Pons (tissue), 1 donor: ENCODE measurements at places on chromosomes 4 and X.

- DNase-seq = no peak
These were observed 572.8 kb upstream of the FAM241A start for GRCh38 chr4:111572470-111572869.

DNA sequence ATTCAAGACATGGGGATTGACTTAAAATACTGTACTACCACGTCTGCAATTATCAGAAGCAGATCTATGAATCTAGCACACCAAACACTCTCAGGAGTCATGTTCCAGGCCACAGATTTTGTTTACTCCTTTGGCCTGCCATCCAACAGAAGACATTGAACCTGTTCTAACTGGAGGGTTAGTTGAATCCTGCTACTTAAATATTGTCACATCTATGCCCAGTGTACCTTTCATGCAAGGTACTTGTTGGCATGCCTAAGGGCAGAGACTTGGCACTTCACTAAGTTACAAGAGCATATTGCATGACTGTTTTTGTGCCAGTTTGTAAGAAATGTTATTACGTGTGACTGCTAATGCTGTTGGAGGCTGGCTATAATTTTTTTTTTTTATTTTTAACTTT lies 126.9 kb upstream of the BCOR start:
- no peak for DNase-seq

GRCh38 chr4:169314906-169315305 lies 44.1 kb upstream of the SH3RF1 start:
- DNase-seq = peak; percentile 22

- DNase-seq = no peak
These were observed 11.2 kb downstream of the TRAPPC11 start for GRCh38 chr4:183670251-183670650.

DNA sequence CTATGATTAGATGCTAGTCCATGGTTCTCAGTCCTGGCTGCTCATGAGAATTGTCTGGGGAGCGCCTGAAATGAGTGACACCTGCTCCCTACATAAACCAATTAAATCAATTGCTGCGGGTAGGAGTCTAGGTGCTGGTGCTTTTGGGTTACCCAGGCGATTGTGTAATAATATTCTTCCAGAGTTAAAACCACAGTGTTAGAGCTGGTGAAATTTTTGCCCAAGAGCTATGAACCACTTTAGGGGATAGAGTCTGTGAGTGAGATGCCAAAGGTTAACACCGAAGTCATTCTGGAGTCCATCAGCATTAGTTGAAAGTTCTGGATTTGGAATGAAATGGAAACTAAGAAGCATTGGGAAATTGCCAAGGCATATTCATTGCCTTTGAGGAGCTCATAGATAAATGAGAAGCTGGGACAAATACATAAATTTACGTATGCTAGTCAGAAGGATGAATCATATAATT lies 15.3 kb downstream of the PDK3 start:
- no peak for DNase-seq

- DNase-seq = no peak
These were observed 34.5 kb upstream of the LCORL start for GRCh38 chr4:18056030-18056429.

DNA sequence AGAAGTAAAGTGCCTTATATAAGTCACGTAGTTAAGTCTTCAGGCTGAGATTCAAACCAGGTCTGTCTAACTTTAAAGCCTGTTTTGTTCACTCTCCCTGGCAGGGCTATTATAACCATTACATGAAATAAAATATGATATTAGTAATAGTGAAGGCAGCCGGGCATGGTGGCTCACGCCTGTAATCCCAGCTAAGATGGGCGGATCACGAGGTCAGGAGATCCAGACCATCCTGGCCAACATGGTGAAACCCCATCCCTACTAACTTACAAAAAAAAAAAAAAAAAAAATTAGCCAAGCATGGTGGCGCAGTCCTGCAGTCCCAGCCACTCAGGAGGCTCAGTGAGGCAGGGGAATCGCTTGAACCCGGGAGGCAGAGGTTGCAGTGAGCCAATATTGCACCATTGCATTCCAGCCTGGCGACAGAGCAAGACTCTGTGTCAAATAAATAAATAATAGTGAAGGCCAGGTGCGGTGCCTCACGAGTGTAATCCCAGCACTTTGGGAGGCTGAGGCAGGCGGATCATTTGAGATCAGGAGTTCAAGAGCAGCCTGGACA lies 22.1 kb upstream of the SOWAHD start:
- no peak for DNase-seq

GRCh38 chr4:113760094-113760794 lies 1.3 kb downstream of the CAMK2D start:
- DNase-seq = peak; percentile 72

GRCh38 chr4:95243892-95244291 lies 304.9 kb downstream of the UNC5C start:
- no peak for DNase-seq

DNA sequence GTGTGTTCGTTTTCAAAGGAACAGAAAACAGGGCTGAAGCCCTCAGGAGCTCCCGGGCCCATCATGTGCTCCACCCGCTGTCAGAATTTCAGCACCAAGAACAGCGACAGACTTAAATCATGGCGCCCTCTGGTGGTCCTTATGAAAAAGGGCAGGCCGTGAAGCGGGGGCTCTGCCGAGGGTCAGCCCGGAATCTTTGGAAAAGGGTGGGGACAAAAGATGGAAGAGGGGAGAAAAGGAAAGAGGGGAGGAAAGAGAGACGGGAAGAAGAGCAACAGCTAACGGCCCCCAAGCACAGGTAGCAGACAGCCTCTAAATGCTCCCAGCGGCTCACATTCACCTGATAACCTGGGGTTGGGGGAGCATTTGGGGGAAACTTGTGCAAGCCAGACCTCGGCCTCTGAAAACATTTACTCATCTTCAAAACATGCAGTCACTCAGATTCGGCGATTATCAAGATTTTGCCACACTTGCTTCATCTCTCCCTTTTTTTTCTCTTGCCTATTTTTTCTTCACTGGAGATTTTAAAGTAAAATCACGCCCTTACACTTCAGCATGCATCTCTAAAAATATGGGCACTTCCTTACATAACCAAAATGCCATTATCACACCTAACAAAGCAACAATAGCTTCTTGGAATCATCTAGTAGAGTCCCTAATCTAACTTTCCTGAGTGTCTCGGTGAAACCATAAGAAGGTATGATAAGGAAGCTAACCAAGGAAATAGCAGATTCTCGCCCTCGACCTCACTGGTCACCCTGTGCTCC lies 28.1 kb upstream of the MAN2B2 start:
- DNase-seq = peak; percentile 72

GRCh38 chrX:47178337-47178736 lies 15.3 kb upstream of the UBA1 start:
- no peak for DNase-seq

- DNase-seq = no peak
These were observed 17.6 kb downstream of the TKTL1 start for GRCh38 chrX:154313147-154313546.

GRCh38 chr4:152999346-153000075 lies 63.4 kb downstream of the FHDC1 start:
- no peak for DNase-seq

- no peak for DNase-seq
These were observed 12.2 kb upstream of the EXOSC9 start for GRCh38 chr4:121788896-121789295.

- DNase-seq = peak; percentile 92
These were observed at the start of gene KLF3 for GRCh38 chr4:38663801-38664705. TSS of gene KLF3 (plus strand) at chr4:38664199. CDS start at chr4:38680626, 16,427 bp downstream.

GRCh38 chr4:53005149-53005546 lies 143.0 kb downstream of the RASL11B start:
- DNase-seq = peak; percentile 48

DNA sequence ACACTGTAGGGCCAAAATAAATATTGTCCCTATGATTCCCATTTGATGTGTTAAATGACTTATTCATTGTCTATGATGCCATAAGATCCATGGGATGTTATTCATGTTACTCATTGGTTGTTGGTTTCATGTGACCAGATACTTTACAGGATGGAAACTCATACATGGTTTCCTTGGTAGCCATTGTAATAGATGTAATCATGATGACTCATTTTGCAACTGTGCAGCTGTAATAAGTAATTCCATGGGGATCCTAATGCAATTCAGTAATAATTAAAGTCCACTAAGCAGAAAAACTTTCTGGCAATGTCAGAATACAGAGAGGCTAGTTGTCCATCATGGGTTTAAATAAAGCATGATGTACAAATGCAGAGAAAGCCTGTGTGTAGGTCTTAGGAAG lies 389.7 kb upstream of the NR3C2 start:
- no peak for DNase-seq

DNA sequence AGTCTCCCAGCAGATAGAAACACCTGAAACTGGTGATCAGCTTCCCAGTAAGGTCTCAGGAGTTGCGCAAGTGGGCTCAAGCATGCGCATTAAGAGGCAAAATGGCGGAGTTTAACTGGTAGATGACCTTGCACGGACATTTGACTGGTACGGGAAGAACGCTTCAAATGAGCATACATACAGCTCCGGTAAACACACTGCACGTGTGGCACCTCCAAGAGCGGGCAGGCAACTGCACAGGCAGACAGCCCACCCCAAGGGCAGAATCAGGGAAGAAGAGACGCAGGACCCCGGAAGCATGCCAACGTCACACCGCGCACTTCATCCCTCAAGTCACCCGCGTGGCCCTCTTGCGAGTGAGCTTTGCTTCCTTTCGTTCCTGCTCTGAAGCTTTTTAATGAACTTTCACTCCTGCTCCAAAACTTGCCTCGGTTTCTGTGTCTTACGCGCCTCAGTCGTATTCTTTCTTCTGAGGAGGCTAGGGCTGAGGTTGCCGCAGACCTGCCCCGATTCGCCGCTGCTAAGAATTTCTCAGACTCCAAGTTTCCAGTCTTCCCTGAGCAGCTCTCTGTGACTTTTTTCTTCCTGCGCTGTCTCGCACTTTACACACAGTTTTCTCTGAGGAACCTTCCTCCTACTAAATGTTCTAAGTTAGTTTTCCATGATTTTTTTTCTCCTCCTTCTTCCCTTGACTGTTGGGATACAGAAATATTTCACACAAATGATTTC lies 180.7 kb upstream of the ZFP42 start:
- DNase-seq = no peak

DNA sequence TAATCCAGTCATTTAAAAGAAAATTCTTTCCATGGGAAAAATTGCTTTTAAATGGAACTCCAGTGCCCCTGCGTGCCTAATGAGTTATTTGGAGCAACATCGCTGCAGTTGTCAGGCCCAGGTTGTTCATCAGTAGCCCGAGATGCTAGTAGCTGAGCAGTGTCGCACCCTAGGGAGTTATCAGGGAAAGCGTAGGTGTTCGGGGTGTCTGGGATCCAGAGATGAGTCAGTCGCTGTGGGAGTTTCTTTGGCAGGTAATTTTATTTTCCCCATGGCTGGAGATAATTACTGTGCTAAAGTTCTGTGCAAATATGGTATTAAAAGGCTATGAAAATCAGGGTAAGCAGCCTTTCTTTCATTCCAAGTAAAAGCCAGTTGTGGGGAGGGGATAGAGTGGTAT lies 49.4 kb downstream of the ANXA3 start:
- no peak for DNase-seq

- no peak for DNase-seq
These were observed 134.2 kb downstream of the PWWP3B start for GRCh38 chrX:106302304-106302703.

- DNase-seq = no peak
These were observed 36.2 kb downstream of the CTBP1 start for GRCh38 chr4:1212546-1213335.

- DNase-seq = no peak
These were observed 80.5 kb upstream of the LNX1 start for GRCh38 chr4:53671757-53672156.

GRCh38 chr4:118904418-118904817 lies 15.8 kb downstream of the SYNPO2 start:
- DNase-seq = no peak

GRCh38 chr4:169439244-169439643 lies 168.5 kb upstream of the SH3RF1 start:
- peak; percentile 70 for DNase-seq

GRCh38 chr4:25929298-25929686 lies 15.3 kb downstream of the SMIM20 start:
- no peak for DNase-seq

DNA sequence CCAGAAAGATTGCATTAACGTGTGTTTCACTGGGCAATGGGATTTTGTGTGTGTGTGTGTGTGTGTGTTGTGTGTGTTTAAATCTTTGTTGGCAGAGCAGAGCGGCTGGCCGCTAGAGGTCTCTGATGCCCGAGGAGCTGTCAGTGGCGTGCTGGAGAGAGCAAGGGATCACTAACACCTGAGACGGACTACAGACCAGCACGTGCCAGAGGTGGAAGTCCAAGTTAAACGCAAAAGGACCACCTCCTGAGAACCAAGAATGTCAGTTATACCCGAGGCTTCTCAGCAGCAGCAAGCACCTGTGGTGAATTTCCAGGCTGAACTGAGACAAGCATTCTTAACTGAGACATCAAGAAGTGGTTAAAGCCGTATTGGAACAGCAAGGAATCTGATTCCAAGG lies 9.0 kb upstream of the SLC25A14 start:
- peak; percentile 12 for DNase-seq

GRCh38 chrX:11290416-11291102 lies 2.7 kb upstream of the AMELX start:
- no peak for DNase-seq

DNA sequence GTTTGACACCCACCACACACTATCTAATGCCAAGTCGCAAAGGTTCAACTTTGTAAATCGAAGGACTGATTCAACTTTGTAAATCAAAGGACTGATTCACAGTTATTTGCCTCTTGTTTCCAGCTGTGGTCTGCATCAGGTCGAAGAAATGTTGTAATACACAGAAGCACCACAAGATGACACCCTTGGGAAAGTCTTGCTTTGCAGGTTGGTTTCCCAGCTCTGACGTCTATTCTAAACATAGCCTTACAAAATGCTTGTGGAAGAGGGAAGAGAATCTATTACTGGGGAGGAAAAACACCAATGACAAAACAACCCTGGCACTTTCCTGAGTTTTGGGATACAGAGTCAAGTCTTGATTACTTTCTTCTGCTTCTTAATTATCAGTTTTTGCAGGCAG lies 35.3 kb downstream of the SUPT20HL1 start:
- DNase-seq = peak; percentile 83
